Right atrium auricular region (tissue), 2 donors: ENCODE measurements at places on chromosomes 12 and 14. TPM values are rescaled to one million over a fixed set of nuclear protein-coding genes. Genes with fewer than 3 reads are reported as not detected.

DNA sequence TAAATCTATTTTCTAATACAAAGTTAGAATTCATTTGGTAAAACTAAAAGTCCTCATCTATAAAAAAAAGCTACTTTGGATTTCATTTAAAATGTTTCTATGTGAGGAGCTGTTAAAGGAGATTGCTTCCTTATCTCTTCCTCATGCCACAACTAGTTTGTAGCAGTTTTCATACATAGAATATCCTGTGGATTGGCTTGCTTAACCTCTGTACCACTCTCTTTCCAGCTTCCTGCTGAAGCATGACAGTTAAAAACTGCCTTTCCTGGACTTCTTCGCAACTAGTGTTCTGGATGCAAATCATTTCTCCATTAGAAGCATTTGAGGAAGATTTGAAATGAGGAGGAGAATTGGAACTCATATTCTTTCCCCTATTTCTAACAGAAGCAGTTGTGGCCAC, 49.6 kb downstream of the ST8SIA1 start:
- no peak for DNase-seq

- no peak for DNase-seq
Observed at GRCh38 chr14:29370024-29370423, 557.6 kb downstream of the PRKD1 start.

DNA sequence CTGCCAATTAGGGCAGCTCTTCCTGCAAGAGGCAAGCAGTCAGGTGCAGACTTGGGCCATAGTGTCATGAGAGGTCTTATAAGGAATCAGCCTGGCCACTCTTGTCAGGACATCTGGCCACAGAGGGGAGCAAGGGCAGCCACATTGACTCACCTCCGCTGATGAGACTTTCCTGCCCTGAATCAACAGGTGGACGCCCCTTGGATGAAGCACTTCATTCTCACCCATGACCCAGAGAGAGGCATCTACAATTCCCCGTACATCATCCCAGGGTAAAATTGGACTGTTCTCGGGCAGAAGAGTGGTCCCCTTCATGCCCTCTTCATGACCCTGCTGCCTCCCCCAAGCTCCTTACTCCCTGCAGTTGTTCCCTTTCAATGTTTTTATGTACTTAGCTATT, 16.9 kb downstream of the DAO start:
- DNase-seq = no peak

DNA sequence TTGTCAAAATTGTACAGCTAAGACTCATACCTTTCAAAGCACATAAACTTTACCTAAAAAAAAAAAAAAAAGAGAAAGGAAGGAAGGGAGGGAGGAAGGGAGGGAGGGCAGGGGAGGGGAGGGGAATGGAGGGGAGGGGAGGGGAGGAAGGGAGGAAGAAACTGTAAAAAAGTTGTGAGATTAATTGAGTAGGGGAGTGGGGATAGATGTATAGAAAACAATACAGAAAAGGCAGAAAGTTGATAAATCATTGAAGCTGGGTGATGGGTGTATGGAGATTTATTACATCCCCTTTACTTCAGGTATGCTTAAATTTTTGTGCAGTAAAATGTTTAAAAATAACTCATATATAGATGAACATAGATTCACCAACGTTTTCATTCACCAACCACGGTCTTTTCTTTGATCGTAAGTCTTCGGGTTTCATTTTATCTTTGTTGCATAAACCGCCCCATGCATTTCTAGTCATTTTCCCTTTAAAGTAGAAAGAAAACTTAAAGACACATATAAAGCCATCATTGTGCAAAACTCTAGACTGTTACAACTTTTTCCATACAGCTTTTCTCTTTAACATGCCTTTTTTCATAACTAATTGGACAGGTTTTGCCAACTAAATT, 191.2 kb upstream of the KRR1 start:
- no peak for DNase-seq

DNA sequence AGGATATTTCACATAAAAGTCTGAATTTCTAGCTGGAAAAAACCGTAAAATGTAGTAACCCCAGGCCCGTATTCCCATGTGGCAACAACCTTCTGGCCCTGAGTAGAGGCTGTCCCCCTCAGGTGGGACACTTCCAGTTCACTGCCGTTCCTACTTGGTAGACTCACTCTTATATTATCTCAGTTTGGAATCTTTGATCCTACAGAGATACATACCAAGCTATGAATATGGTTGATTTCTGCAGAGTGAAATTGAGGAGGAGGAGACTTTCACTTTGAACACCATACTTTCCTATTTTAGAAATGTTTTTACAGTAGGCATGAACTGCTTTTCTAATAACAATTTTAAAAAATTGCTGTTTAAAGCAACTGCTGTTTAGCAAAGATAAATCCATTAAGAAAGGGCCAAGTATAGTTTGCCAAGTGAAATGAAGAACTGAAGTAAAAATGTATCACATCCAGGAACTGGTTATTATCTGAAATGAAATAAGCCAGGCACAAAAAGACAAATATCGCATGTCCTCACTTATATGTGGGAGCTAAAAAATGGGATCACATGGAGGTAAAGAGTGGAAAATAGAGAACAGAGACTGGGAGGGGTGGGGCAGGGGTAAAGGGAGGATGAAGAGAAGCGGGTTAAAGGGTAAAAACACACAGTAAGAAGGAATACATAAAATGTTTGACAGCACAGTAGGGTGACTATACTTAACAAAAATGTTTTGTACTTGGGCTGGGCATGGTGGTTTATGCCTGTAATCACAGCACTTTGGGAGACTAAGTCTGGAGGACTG, 92.8 kb upstream of the METAP2 start:
- no peak for DNase-seq

Gene ANO4
- total RNA-seq = 0.47 TPM

- no peak for DNase-seq
Observed at GRCh38 chr12:13941258-13942249, 39.8 kb downstream of the GRIN2B start.

- no peak for DNase-seq
Observed at GRCh38 chr14:80172375-80173051, 38.8 kb downstream of the DIO2 start.

- no peak for DNase-seq
Observed at GRCh38 chr12:23535441-23535840, 414.0 kb downstream of the SOX5 start.
